ENCODE measurements at places on chromosomes 7 and 10. TPM values are rescaled to one million over a fixed set of nuclear protein-coding genes. Genes with fewer than 3 reads are reported as not detected.

- DNase-seq, result no peak
These were observed 40.8 kb upstream of the SEC61G start for GRCh38 chr7:54799792-54800191.

- no peak for DNase-seq
These were observed at the start of gene TMEM196 for GRCh38 chr7:19772841-19773760. TMEM196 (minus strand) TSS chr7:19773617; CDS start chr7:19772696, 921 bp downstream.

Gene VAX1
- total RNA-seq, result not detected

- no peak for DNase-seq
These were observed 359.3 kb downstream of the PCLO start for GRCh38 chr7:82803411-82803810.

- peak; percentile 54 for DNase-seq
These were observed 95.8 kb downstream of the HIP1 start for GRCh38 chr7:75642810-75643486.

DNA sequence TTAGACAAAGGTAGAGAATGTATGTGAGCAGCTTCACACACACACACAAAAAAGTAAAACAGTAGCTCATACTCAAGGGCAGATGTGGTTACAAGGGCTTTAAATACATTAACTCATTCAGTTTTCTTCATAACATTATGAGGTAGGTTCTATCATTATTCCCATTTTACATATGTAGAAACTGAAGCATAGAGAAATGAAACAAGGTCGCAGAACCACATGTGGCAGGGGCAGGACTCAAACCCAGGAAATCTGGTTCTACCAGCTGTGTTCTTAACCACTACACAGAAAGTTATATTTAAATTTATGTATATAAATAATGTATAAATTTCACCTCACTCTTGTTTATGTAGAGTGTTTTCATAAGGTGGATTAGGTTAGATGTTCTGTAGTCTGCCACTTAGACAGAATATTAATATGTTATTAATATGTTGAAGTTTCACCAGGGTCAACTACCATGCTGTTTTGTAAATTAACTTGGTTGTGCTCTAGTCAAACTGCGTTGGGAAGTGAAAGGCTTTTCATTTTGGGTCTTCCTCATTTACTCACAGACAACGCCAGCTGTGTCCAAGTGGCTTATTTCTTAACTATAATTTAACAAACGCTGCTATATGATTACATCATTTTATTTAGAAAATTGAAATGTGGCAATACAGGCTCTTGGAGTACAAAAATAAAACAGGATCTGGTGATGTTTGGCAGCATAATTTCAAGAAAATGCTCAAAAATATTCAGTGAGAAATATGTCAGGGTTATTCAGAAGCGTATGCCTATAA is 138.4 kb downstream of the MDFIC start:
- DNase-seq, result no peak

DNA sequence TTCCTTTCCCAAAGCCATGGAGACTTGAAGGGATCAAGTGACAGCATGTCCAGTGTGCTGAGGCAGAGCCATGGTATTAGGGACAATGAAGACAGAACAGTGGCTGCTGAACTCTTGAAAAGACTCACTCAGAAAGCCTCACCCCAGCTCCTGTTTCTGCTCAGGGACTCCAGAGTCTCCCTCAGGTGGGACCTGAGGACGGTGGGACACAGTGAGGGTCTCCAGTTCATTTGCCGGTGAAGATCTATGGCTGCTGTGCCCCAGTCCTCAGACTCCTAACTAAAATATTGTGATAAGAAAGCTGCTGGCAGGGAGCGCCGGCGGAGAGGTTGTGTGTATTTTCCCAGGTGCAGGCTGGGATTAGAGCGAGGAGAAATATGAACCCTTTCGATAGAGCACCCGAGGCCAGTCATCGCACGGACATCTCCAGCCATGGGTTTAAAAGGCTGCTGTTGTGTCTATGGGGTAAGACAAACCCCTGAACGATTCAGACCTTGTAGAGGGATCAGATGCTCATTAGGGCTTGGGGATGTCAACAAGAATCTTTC is 57.2 kb downstream of the C7orf25 start:
- no peak for DNase-seq

Gene WDR86
- not detected for total RNA-seq

GRCh38 chr7:124250297-124251034 is 217.6 kb upstream of the TMEM229A start:
- no peak for DNase-seq

DNA sequence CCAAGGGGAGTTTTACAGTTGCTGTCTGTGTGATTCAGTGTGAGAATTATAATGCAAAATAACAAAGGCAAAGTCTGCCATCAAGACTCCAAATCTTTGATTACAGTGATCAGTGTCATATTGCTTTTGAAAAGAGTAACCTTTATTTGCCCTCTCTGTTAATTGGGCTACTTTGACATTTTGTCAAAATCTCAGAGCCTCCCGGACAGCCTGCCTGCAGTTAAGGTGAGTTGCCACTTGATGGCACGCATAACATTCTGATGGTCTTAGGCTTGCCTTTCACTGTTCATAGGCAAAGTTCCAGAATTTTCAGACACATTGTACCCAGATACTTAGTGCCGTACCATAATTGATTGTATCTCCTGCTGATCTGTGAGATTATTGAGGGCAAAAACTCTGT is 253.5 kb downstream of the ABCA13 start:
- DNase-seq, result no peak

Gene FLNC
- total RNA-seq, result 42.8 TPM

Gene MPP7
- total RNA-seq, result 64.5 TPM

Gene VWA2
- total RNA-seq, result not detected

Gene ZNF467
- 11.3 TPM for total RNA-seq

- DNase-seq, result no peak
These were observed 61.4 kb downstream of the SHOC2 start for GRCh38 chr10:110980807-110981206.

GRCh38 chr10:118882741-118883140 is 128.0 kb upstream of the CACUL1 start:
- DNase-seq, result no peak

- no peak for DNase-seq
These were observed 159.1 kb downstream of the CCDC71L start for GRCh38 chr7:106501605-106502580.

- DNase-seq, result no peak
These were observed 251.8 kb downstream of the MTERF1 start for GRCh38 chr7:91628742-91629141.

GRCh38 chr7:7696458-7697119 is 21.8 kb downstream of the RPA3 start:
- DNase-seq, result peak; percentile 65

DNA sequence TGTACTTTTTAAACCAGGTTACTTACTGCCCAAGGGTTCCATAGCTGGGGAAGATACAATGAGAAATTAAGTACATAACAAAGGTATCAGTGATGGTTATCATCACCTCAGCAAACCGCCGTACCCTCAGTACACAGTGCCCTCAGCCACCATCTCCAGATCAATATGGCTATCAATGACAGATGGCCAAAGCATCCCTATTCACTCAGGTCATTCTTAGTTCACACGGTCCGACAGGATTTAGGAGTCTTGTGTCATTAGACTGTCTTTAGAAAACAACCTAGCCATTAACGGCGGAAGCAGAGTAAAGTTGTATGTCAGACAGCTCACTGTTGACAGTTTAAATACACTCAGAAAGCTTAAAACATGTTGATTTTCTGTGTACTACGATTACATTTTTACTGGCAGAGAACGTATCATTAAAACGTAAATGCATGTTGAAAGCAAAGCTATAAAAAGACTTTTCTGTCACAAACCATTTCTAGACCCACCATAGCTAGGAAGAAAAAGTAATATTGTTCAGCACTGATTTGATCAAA is 106.9 kb downstream of the HOXA1 start:
- no peak for DNase-seq

Gene ZCCHC24
- total RNA-seq, result 7.0 TPM

DNA sequence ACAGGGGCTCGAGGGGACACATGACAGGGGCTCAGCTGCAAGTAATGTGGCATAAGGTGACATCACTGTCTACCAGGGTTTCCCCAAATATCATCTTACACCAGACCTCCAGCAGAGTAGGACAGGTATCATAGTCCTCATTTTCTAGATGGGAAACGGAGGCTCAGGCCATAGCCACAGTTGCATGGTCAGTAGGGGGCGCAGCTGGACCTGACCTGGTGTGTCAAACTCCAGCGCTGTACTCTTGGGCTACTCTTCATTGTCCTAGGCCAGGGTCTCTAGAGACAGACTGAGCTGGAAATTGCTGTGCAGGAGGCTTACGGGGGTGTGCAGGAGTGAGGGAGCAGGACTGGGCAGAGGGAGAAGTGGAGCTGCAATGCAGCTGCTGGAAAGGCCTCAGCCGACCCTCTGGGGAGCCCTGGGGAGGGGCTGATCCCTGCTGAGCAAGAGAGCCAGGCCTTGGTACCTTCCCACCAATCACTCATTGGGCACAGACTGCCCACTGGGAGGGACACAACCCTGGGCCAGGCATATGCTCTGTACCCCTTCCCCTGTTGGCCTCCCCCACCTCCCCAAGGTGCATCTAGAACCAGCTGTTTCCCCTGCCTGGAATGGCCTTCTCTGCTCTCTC is 89.9 kb downstream of the CDH23 start:
- peak; percentile 36 for DNase-seq

- no peak for DNase-seq
These were observed 24.3 kb upstream of the PDZD8 start for GRCh38 chr10:117399341-117400196.

DNA sequence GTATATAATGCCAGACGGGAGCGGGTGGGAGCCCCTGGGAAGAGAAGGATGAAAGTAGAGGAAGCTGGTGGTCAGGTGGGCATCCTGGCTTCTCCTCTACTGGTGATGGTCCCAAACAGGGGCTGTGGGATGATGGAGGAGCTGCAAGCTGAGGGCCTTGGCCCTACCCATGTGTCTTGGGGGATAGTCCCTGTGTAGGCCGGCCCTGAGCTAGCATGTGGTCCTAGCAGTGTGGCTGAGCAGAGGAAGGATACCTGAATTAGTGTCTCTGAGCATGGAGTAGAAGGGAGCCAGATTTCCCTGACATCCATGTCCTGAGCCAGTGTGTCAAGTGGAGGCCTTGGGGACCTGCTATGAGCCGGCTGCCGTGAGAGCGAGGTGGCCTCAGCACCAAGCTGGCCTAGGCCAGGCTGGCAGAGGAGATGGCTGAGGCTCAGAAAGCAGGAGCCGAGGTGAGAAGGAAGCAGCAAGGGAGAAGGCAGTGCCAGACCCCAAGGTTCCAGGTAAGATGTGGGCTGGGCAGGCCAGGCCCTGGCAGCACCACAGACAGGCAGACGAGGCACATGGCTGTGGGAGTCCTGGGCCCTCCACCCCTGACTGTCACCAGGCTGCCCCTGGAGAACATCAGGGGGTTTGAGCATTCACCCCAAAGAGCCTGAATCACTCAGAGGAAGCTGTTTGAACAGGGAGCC is 150.2 kb downstream of the ABCA13 start:
- no peak for DNase-seq

Gene ZNF488
- 3.9 TPM for total RNA-seq

Gene NRCAM
- 0.15 TPM for total RNA-seq

Gene GATA3
- total RNA-seq, result 2.7 TPM

All from HCT116 (cell line).